NCI-H1417 (cell line): ENCODE measurements at places on chromosomes 16 and 17.

- DNase-seq: no peak
Measured at GRCh38 chr16:87060034-87060986, 256.9 kb downstream of the C16orf95 start.

- no peak for DNase-seq
Measured at GRCh38 chr17:55451203-55451641, 29.6 kb upstream of the MMD start.

GRCh38 chr16:50505714-50506542, 42.3 kb upstream of the NKD1 start:
- DNase-seq: peak; percentile 65

GRCh38 chr17:81858170-81858966, 2.0 kb downstream of the P4HB start:
- DNase-seq: no peak

DNA sequence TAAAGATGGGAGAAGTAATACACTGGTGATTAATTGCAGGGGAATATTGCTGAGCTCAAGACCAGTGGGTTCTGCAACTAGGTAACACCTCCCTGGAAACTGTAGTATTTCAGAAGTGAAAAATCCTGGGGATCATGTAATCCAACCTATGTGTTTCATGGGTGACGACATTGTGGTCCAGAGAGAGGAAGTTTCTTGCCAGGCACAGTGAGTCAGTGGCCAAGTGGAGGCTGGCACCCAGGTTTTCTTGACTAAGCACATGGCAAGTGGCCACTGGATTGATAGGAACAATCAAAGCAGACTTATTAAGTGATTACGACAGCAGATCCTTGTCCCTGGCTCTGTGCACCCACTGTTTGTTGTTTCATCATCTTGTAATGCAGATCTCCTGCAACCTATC, 14.6 kb upstream of the CIITA start:
- DNase-seq: no peak

- DNase-seq: no peak
Measured at GRCh38 chr17:74951680-74952421, 16.2 kb downstream of the OTOP3 start.

- no peak for DNase-seq
Measured at GRCh38 chr17:50699410-50699809, 8.3 kb downstream of the ANKRD40 start.

GRCh38 chr16:59238246-59238645, 504.1 kb upstream of the GOT2 start:
- DNase-seq: no peak

GRCh38 chr17:42120770-42121769, at the start of gene KAT2A:
Gene KAT2A (minus strand): TSS chr17:42121367. CDS start chr17:42121304, 63 bp downstream.
- DNase-seq: peak; percentile 83

GRCh38 chr17:60640503-60640902, 37.1 kb upstream of the BCAS3 start:
- no peak for DNase-seq

DNA sequence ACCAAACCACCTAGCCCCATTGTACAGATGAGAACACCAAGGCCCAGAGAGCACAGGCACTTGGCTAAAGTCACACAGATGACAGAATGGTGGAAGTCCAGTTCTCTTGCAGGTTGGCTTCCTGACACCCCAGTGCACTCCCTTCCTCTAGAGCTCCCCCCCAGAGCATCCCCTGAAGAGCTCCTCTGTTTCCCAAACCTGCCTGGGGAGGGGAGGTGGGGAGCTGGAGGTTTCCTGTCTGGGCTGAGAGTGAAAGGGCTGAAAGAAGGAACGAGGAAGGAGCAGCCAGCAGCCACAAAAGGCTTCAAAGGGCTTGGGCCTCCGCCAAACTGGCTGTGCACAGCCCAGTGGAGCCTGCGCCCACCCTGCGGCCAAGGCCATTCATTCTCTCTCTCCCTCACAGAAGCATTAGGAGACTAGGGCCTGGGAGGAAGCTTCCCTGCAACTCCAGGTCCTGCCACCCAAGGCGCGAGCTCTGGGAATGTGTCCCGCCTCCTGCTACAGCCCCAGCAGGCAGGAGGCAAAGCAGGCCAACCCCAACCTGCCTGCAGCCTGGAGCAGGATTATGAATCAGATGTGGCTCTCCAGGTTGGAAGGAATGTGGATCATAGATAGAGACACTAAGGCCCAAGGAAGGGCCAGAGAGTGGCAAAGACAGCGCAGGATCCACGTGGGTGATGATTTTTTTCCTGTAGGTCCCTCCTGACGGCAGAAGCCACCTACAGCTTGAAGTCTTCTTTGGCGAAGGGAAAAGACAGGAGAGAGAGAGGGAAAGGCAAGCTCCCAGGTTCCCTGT, 913 bp downstream of the SLC13A5 start:
- DNase-seq: no peak

DNA sequence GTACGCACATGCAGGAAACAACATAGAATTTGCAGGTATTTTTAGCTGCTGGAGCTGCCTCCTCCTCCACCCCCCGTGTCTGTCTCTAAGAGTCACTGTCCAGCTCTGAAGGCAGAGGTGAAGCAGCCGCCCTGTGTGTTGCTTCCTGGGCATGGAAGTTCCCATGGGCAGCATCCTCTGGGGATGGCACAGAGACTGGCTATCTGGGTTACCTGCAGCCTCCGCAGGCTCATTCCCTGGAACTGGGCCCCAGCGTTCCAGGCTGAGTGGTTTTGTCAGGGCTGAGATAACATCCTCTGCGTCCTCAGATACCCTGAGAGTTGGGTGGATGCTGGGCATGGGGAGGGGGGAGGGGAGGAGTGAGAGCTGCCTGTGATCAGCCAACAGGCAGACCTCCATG, 41.5 kb upstream of the MRTFB start:
- no peak for DNase-seq

DNA sequence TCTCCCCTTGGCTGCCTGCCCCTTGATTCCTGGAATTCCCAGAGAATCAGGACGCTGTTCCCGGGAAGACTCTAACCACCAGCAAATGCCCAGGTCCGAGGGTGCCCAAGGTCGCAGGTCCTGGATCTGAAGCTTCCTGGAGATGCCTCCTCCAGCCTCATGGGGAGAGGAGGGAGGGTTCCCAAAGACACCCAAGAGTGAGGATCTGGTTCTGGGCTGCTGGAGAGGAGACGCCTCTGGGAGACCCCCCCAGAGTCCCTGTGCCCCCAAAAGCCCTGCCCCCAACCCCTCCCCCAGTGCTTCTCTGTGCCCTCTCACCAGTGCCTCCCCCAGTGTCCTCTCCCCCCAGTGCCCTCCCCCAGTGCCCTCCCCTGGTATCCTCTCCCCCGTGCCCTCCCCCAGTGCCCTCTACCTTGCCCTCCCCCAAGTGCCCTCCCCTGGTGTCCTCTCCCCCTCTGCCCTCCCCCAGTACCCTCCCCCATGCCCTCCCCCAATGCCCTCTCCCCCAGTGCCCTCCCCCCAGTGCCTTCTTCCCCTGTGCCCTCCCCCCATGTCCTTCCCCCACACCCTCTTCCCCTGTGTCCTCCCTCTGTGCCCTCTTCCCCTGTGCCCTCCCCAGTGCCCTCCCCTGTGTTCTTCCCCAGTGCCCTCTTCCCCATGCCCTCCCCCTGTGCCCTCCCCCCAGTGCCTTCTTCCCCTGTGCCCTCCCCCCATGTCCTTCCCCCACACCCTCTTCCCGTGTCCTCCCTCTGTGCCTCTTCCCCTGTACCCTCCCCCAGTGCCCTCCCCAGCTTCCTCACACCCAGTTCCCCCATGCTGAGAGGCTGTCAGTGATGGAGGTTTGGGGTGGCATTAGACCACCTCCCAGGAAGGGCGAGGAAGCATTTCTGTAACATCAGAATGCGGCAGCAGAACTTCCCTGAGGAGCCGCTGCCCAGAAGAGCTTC, 6.3 kb upstream of the SECTM1 start:
- DNase-seq: no peak

DNA sequence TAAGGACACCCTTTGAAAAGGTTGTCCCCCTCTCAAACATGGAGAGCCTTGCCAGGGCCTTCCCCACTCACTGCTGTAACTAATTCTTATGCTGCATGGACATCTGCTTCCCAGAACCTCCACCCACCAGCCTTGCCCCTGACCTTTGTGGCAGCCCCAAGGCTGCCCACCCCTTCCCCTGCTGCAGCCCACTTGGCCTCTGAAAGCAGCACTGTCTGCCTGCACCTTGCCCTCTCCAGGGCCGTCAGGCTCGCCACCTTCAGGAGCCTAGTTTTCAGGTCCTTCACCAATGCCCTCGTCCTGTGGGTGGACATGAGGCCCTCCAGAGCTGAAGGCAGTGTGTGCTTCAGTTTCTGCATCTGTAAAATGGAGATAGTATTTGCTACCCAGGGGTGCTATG, 2.7 kb upstream of the CORO1A start:
- DNase-seq: no peak

GRCh38 chr17:73278049-73278464, 16.4 kb upstream of the CPSF4L start:
- no peak for DNase-seq

DNA sequence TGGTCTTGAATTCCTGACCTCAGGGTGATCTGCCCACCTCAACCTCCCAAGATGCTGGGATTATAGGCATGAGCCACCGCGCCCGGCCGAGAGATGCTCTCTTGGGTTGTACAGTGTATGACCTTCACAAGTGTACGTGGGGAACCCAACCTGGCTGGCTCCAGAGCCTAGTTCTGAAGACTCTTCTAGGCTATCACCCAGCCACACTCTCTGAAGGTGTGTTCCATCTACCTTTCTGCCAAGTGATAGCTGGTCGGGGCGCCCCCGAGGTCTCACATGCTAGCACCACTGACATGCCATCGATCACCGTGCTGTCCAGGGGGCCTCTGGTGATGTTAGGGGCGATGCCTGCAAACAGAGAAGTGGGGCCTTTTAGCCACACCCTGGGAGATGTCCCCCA, 121.7 kb upstream of the CDC42EP4 start:
- no peak for DNase-seq

- peak; percentile 7 for DNase-seq
Measured at GRCh38 chr17:51398687-51399086, 138.3 kb downstream of the UTP18 start.

GRCh38 chr16:88971371-88972097, 5.5 kb downstream of the CBFA2T3 start:
- no peak for DNase-seq

GRCh38 chr16:72873853-72874252, 174.1 kb downstream of the ZFHX3 start:
- DNase-seq: no peak

- DNase-seq: no peak
Measured at GRCh38 chr16:27390151-27390550, 11.8 kb upstream of the IL21R start.

- DNase-seq: no peak
Measured at GRCh38 chr17:78922816-78923498, 2.2 kb downstream of the TIMP2 start.

GRCh38 chr17:83155128-83156121, 76.0 kb downstream of the METRNL start:
- no peak for DNase-seq
